ENCODE measurements at places on chromosomes 6 and 20.

- no peak for DNase-seq
Observed at GRCh38 chr6:133814238-133814637, 74.7 kb upstream of the TCF21 start.

- DNase-seq, result no peak
Observed at GRCh38 chr20:4848041-4848440, 126.3 kb downstream of the PRND start.

DNA sequence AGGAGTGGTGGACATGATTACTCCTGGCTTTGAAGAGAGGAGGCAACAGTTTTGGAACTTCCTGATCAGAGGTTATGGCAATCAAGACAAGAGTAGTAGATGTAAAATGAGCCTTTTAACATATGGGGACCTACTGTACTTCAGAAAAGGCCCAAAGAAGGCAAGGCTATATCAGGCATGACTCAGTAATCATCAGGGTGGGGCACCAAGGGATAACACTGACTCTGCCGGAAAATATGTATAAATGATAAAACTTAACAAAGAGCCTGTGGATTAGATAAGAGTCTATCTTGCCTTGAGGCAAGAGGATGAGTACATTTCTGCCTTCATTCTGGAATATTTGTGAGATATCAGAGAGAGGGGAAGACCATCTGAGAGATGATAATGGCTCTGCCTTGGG lies 1389.9 kb upstream of the MAP3K7 start:
- DNase-seq, result no peak

DNA sequence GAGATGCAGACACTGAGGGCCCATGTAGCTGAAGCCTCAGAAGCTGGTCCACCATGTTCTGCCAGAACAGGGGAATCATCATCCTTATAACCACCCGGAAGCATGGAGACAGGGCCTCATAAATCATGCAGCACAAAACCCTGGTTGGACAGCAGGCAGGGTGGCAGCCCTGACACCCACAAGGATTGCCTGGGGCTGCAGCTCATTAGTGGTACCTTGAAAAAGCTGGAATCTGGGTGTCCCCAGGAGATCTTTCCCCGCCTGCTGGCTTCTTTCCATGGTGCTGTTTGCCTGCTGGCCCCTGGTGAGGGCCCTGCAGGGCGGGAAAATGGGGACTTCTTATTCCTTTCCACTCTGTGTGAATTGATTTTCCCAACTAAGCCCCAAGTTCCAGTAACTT lies 50.6 kb upstream of the GGTLC1 start:
- no peak for DNase-seq

DNA sequence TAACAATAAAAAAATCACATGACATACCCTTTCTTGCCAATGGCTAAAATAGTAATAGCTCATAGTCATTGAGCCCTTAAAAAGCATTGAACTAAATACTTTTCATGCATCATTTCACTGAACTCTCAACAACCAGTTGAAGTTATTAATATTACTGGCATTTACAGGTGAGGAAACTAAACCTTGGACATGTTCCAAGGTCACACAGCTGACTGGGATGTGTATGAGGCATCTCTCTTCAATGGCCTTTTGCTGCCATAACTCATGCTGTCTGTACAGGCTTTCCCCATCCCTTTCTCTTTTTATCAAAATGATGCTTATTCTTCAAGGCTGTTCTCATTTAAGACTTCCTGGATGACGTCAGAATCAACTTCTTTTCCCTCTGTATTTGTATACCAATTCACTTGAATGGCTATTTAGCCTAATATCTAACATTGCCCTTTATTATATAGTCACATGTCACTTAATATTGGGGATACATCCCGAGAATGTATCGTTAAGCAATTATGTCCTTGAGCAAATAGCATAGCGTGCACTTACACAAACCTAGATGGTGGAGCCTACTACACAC lies 476.4 kb downstream of the KIF16B start:
- DNase-seq, result no peak

DNA sequence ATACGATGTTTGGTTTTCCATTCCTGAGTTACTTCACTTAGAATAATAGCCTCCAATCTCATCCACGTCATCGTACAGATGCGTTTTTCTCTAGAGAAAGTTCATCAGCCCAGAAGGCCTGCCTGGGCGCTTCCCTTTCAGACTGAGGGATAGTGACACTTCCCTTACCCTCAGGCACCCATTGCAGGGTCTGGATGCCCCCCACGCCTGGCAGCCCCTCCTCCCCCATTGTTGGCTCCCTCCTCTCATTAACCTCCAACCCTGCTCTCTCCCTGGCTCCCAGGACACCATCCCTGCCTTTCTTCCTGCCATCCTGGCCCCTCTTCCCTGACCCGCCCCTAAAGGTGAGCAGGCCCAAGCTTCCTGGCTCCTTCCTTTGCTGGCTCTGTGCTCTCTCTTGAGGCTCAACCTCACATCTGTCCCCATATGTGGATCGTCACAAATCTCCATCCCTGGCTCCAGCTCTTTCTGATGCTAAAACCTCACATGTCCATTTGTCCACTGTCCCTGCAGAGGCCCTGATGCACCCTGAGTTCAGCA lies 145.2 kb downstream of the SYCP2 start:
- DNase-seq, result no peak

GRCh38 chr6:148348335-148348734 lies 5.7 kb downstream of the SASH1 start:
- DNase-seq, result no peak

DNA sequence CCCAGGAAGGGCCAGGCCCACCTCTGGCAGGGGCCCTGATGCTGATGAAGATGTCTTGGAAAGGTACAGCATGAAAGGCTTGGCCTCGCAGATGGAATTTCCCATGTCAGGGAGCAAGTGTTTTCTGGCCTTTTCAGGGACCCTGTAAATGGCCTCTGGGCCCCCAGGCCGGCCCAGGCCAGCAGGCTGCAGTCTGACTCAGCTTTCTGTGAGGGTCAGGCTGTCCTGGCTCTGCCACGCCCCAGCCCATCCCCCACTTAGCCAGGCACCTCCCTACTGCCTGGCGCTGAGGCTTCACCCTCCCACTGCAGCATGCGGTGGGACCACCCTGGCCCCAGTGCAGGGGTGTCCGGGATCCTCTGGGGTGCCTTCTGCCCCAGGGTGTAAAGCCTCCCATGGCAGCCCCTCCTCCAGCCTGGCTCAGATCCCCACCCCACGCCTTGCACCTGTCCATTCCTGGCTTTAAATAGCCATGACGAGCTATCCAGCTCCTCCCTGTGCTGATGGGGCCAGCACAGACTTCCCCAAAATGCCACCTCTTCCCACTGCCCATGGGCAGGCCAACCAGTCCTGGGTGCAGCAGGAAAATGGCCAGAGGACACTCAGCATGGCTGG lies 35.6 kb upstream of the GATA5 start:
- DNase-seq, result no peak

DNA sequence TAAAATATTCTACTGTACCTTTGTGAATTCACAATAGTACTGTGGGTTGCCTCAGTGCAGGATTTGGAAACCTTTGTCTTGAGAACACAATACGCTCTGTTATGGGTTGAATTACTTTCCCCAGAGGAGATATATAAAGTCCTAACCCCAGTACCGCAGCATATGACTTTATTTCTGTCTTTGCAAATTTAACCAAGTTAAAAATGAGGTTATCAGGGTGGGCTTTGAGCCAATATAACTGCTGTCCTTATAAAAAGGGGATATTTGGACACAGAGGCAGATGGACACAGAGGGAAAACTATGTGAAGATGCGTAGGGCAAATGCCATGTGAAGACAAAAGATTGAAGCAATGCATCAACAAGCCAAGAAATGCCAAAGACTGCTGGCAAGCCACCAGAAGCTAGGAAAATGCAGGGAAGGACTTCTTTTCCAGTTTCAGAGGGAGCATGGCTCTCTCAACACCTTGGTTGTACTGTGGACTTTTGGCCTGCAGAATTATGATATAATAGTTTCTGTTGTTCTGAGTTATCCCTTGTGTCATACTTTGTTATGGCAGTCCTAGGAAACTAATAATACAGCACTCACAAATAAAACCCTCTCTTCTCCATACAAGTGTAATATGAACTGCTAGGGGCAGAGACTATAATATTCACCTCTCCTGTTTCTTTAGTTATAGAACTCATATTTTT lies 292.6 kb upstream of the SPTLC3 start:
- no peak for DNase-seq

DNA sequence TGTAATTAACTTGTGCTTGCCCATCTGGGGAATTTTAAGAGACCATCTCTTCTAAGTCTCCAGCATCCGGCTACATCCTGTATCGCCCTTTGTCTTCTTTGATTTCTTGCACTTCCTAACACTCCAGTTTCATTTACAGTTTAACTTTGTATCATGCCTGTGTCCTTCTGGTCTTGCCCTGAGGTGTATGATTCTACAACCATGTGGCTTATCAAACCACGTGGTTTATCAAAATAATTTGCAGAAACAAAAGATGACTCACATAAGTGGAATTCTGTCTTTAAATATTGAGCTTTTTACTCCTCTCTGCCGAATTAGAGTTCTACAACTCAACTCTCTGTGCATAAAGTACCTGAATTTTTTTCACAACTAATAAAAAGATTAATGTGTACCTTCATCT lies 580.7 kb downstream of the KIF16B start:
- no peak for DNase-seq

GRCh38 chr20:47248448-47248966 lies 108.0 kb downstream of the ZMYND8 start:
- DNase-seq, result no peak

GRCh38 chr6:138099832-138100231 lies 7.4 kb downstream of the PERP start:
- no peak for DNase-seq

GRCh38 chr6:37093728-37094069 lies 76.3 kb upstream of the PIM1 start:
- DNase-seq, result no peak

- no peak for DNase-seq
Observed at GRCh38 chr6:87716928-87717614, 15.0 kb upstream of the AKIRIN2 start.

DNA sequence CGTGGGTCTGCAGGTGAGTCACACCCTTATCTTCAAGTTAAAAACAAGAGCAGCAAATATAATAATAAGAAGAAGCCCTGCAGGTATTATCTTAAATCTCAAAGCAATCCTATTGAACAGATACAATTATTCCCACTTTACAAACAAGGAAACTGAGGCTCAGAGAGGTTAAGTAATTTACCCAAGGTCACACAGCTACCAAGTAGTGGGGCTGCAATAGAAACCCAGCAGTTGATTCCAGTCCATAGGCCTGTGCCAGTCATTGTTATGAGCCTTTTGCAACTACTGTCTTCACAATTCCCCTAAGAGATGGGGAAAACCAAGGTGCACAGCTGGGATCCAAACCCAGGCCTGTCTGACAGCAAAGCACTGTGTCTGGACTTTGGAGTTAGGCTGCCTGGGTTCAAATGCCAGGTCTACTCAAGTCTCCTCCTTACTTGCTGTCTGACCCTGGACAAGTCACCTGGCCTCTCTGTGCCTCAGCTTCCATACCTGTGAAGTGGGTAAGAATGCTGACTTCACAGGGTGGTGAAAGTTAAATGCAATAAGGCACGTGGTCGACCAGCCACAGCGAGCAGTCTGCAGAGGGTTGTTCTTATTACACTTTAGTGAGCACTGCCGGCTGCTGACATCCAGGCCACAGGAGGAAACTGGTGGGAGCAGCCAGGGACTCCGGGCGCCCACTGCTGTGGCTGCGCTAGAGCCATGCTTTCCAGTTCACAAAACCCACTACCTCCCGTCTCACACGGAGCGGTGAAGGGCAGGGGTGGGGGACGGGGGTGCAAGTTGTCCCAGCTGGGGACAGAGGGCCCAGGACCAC lies 6.1 kb downstream of the MYL9 start:
- DNase-seq, result no peak

GRCh38 chr6:42383421-42384205 lies 68.1 kb downstream of the TRERF1 start:
- no peak for DNase-seq

- DNase-seq, result no peak
Observed at GRCh38 chr20:61299618-61300017, 47.6 kb downstream of the CDH4 start.

GRCh38 chr6:39152262-39152661 lies 37.3 kb upstream of the SAYSD1 start:
- DNase-seq, result no peak

GRCh38 chr20:62480318-62480717 lies 4.5 kb upstream of the GATA5 start:
- no peak for DNase-seq

DNA sequence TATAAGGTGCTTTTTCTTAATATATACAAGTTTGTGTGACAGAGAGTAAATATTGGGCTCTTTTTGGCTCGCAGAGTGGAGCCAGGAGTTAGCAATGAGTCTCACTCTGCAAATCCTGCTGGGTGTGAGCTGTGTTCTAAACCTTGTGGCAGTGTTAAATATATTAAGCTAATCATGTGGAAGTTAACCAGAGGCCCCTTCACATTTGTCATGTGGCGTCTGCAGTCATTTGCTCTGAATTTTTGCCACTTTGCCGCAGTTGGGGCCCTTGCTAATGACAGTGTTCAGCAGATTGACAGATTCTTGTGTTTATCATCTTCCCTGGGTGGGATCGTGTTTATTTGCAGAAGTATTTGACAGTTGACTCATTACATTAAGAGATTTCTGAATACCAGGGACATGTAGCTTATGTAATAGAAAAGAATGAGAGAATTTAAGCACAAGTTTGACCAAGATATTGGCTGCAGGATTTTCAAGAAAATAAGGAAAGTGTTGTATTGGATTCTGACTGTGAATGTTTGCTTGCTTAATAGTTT lies 37.9 kb downstream of the SPATA2 start:
- no peak for DNase-seq

GRCh38 chr6:163017801-163018200 lies 290.0 kb downstream of the PACRG start:
- DNase-seq, result no peak

DNA sequence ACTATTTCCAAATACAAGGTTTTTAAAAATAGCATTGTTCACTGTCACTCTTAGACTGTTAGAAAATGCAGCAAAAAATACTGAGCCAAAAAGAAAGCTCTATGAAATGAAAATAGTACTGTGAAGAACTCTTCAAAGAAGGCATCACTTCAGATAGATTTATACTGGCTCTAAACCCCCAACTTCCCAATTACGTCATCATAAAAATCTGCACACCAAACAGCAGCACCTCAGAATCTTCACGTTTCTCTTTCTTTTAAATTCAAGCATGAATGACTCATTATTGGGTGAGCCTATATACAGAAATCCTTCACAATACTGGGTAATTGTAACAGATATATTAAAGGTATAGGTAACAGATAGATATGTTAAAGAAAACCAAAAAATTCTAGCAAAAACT lies 208.4 kb upstream of the HTR1E start:
- no peak for DNase-seq

DNA sequence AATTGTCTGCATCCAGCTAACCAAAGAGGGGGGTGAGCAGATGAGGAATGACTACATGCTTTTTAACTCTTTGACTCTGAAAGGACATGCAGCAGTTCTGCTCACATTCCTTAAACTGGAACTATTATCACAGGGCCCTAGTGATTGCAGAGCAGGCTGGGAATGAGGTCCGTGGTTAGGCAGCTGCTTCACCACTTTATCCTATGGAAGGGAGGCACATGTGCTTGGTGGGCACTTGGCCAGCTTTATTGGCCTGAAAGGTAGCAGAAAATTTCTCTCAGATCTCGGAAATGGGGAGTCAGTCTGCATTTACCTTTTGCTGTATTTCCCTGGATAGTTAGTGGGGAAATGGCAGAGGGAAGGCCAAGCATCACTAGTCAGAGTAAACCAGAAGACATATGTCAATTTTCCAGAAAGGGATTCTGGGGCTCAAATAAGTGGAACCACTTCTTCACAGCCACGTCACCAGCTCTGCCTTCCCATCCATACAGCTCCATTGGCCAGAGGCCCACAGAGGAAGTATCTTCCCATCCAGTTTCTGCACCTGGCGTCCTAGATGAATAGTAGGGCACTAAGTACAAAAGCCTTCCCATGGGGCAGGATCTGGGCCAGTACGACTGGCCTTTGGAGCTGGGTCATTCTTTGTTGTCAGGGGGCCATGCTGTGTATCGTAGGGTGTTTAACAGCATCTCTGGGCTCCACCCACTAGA lies 444.8 kb downstream of the PTPRT start:
- no peak for DNase-seq

All from bone marrow (tissue), 2 donors.